WTC11 (cell line): ENCODE measurements at places on chromosomes 3 and 15. TPM values are rescaled to one million over a fixed set of nuclear protein-coding genes. Genes with fewer than 3 reads are reported as not detected.
A peak's percentile ranks its signal among the peaks of the same experiment; 100 is the strongest.

GRCh38 chr3:128545120-128545752 lies 52.2 kb upstream of the GATA2 start:
- H3K36me3 ChIP-seq: peaks cover 6% of the 10 kb centered on the region
- H3K4me1 ChIP-seq: peaks cover 13% of the 10 kb centered on the region
- no peak overlapping the region for H3K27ac ChIP-seq
- no peak for DNase-seq
- peaks cover 13% of the 10 kb centered on the region for H3K27me3 ChIP-seq

LRRC28 gene
- 18.4 to 20.3 TPM (median 18.5 TPM) in 3 replicates for total RNA-seq

DNA sequence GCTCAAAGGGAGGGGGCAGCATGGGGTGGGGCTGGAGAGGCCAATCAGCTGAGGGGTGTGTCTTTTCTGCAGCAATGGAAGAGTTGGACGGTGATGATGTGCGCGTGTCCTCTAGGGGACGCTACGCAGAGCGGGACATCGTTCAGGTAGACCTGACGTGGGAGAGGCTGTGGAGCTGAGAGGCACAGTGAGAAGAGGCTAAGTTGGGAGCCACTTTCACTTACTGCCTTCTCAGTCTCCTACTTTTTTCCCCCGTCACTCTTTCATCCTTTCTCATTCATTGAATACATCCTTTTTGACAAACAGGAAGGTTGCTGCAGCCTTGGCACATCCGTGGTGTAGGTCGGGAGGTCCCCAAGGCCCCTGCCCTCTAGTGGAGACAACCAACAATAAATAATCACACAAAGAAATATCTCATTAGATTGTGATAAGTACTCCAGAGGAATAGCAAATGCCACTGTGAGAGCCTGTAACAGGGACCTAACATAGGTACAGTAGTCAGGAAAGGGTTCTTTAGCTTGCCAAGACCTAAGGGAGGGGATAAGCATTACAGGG lies 4.4 kb upstream of the BRPF1 start:
- no peaks in the 10 kb centered on the region for H3K36me3 ChIP-seq
- peak; percentile 85 for DNase-seq
- peaks cover 13% of the 10 kb centered on the region for H3K4me1 ChIP-seq
- H3K27me3 ChIP-seq: peaks cover 3% of the 10 kb centered on the region

DNA sequence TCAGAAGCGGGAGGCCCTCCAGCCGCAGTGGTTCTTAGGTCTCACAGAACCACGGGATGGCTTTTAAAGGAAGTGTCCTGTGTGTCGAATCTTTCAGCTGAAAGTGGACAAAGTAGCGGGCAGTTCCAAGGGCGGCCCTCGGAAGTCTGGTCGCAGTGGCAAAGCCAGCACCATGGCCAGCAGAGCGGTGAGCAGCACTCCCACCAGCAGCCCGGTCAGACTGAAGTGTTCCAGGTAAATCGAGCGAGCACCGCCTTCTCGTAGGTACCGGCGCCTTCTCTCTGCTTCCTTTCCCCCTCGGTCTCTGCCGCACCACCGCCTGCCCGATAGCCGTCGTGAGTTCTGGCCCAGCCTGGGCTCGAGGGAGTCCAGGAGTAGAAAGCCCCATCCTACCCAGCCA lies 103.6 kb upstream of the ABHD17C start:
- H3K36me3 ChIP-seq: no peaks in the 10 kb centered on the region
- no peaks in the 10 kb centered on the region; the same call in 1 of the 2 replicates for H3K27me3 ChIP-seq
- no peak for DNase-seq
